RWPE1 (cell line): ENCODE measurements at places on chromosomes 7 and 10.
A peak's percentile ranks its signal among the peaks of the same experiment; 100 is the strongest.

GRCh38 chr7:35754741-35755140 is 46.1 kb upstream of the SEPTIN7 start:
- no peak for DNase-seq

DNA sequence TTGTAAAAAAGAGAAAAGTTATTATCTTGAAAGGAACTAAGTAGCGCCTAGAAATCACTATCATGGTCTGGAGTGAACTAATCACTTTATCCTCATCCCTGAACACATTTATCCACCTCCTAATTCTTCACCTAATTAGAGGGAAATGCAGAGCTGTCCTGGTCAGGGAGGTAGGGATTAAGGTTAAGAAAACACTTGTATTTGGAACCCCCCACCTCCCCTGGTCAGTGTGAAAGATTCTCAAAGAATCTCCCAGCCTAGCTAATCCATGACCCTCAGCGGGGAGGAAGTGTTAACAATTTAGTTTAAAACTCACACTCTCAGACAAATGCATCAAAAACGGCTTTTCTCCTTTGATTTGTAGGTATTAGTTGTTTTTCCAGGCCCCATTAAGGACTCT is 83.8 kb downstream of the FAM204A start:
- DNase-seq = no peak

DNA sequence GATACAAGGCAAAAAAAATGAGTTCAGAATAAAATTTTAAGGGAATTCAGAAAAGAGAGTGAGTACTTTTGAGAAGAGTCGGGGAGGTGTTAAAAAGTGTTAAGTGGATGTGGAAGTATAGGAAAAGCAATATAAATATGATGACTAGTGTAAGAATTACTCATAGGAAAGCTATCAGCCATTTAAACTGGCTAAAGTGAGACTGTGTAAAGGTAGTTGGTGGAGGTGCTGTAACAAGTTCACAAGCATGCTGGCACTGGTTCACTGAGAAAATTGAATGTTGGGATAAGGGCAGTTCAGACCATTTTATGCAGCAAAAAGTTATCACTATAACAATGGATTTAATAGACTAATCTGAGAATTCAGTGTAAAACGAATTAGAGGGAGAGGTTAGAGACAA is 179.0 kb upstream of the DKK1 start:
- peak; percentile 8 for DNase-seq

DNA sequence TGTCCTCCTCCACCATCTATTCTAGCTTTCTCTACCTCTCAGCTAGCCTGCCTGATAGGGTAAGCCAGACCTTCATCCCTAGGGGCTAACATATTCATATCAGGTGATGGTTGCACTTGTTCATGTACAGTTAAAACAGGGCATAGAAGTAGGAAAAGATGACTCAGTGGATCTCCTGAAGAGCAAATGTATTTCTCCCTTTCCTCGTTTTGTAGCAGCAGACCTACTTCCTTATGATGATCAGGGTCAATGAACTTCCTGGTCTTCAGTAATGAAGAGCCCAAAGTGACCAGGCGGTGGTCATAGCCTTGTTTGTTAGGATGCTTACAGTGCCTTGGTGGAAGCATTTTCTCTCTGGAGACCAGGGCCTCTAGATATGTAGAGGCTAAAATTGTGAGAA is 6.3 kb downstream of the LIPJ start:
- no peak for DNase-seq

GRCh38 chr7:4177001-4177400 is 505.1 kb upstream of the FOXK1 start:
- DNase-seq = no peak

DNA sequence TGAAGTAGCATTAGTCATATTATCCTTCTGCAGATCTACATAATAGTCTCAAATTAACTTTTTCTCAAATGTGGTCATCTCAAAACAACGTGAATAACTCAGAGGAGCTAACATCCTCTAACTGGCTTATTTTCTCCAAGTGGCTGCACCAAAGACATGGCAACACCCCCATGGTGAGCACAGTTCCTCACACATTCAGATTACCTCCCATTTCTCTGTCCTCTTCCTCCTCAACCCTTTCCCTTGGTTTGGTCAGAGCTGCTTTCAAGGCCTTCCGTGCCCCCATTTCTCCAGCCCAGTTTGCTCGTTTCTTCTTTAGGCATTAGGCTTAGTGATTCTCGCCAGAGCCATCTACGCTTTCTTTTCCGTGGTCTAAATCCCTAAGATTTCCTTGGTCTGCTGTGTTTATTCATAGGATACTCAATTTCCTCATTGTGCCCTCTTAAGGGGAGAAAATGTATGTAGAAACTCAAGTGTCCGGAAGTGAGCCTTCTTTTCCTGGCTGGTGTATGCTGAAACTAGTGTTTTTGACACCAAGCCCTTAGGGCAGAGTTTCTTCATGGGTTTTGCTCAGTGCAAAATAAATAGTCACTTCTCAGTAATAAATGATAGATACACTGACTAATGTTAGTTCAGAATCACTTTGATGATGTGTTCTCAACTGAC is 2.6 kb downstream of the MET start:
- no peak for DNase-seq

DNA sequence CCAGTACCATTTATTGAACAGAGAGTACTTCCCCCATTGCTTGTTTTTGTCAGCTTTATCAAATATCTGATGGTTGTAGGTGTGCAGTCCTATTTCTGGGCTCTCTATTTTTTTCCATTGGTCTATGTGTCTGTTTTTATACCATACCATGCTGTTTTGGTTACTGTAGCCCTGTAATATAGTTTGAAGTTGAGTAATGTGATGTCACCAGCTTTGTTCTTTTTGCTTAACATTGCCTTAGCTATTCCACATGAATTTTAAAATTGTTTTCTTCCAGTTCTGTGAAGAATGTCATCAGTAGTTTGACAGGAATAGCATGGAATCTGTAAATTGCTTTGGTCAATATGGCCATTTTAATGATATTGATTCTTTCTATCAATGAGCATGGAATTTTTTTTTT is 140.5 kb upstream of the RHOBTB1 start:
- DNase-seq = no peak

- DNase-seq = no peak
Observed at GRCh38 chr7:154867068-154867467, 135.9 kb downstream of the PAXIP1 start.

DNA sequence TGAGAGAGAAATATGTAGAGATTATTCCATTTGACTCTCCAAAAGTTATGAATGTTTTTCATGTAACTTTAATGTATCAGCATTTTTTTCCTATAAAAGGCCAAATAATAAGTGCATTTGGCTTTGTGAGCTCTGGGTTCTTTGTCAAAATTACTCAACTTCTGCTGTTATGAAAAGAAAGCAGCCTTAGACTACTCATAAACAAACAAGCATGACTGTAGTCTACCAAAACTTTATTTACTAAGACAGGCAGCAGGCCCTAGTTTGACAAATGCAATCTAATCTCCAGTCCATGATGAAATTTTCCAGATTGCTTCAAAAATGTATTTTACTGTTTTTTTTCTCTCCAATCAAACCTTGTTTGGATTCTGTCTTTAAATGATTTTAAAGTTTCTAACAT is 46.3 kb downstream of the MRPL32 start:
- DNase-seq = no peak

DNA sequence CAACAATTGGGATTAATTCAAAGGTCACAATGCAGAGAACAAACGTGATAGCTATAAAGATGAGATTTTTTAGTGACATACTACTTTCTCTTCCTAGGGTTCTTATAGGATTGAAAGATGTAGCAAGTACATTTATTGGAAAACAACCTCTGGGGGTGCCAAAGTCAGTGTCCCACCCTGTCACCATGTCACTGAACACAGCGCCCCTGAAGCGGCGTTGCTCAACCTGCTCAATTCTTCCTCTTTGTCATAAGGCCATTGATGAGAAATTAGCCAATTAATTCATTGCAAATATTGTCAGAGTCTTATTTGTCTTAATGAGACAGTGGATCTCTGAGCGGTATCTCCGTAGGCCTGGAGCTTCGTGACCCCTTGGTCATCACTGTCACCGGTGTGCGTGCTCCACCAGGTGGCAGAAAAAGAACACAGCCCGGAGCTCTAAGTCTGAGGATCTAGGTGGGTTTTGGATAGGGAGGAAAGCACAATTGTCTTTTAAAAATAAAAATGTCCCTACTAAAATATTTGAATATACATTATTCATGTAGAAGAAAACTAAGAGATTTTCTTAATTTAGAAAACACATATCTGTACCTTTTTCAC is 362.6 kb downstream of the PAXIP1 start:
- no peak for DNase-seq

GRCh38 chr7:140841166-140841715 is 83.5 kb downstream of the BRAF start:
- DNase-seq = no peak
